ENCODE measurements at places on chromosomes 11 and 22. TPM values are rescaled to one million over a fixed set of nuclear protein-coding genes. Genes with fewer than 3 reads are reported as not detected.

The CASP5 gene
- not detected for total RNA-seq

GRCh38 chr22:19124377-19124776 is 2.2 kb upstream of the DGCR2 start:
- DNase-seq: no peak

DNA sequence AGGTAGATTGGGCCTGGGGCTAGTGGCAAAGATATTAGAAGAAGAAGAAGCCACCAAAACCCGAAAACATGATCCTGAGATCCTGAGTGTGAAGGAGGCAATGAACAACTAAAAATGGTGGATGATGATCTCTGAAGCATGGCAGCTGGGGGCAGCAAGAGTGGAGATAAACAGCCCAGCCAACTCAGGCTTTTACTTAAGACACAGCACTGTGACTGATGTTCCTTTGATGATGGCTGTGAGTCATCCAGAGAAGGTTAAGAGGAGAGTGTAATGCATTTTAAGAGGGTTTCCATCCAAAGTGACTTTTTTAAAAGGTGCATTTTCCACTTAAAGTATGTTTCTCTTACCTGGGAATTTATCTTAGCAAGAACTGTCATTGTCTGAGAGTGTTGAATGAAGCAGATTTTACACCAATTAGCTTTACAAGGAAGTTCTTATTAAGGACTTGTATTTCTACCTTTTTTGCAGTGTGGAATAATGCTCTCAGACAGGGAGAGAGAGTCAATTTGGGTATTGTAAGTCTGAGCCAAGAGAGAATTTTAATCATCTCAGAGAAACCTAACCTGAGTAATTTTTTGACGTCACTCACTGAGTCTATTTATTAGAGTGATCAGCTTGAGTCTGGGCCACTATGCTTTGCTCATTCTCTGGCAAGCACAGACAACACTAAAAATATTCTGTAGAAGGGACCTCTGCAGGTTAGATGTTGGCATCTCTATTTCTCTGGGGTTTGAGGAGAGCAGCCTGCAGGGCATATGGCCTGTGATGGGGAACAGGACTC is 14.1 kb upstream of the CALCB start:
- DNase-seq: no peak

GRCh38 chr11:68528630-68529029 is 68.1 kb downstream of the PPP6R3 start:
- no peak for DNase-seq

DNA sequence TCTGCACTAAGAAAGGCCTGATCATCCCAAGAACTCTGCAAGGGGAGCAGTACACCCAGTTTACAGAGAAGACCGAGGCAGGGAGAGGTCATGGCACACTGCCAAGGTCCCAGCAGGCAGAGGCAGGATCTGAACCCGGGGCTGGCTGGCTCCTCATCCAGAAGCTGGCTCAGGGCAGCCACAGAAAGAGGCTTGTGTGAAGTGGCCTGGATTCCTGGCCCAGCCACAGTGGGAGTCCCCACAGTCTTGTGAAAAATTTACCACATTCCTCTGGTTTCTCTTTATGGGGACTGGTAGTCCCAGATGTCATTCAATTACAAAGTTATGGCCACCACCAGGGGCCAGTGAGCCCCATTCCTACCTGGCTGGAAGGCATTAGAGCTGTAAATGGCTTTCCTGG is 440.5 kb downstream of the MIAT start:
- DNase-seq: no peak

The RAB38 gene
- 0.44 TPM for total RNA-seq
